ENCODE measurements at places on chromosomes 4 and X.

DNA sequence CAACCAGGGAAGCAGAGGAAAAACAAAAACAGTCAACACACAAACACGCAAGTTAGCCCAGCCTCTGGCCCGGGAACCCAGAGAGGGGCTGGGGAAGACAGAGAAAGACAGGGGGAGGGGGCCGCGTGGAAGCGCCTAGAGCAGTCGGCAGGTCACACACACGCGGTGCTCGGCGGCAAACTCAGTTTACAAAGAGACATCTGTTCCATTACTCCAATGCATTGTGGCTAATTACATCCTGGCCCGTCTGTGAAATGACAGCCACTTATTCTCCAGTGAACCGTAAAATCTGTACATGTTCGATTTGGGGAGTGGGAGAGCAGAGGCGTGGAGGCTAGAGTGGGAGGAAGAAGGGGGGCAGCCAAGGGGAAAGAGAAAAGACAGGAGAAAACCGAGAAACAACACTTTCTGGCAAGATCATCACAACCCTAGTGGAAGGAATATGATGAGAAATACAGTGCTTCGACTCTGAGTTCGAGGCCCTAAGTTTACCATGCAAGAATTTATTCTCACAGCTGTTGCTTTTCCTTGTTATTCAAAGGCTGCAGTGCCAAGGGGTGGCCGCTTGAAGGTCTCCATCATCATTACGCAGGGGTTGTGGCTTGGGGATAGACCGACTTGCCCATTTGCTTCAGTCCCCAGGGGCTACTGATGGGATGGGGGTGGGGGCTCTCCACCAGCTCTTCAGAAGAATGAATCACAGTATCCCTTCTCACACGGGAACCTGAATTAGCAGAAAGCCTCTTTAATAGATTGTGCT is 167.7 kb downstream of the MGST2 start:
- DNase-seq, result peak; percentile 71

GRCh38 chr4:118277243-118277642 is 75.6 kb downstream of the PRSS12 start:
- DNase-seq, result no peak

DNA sequence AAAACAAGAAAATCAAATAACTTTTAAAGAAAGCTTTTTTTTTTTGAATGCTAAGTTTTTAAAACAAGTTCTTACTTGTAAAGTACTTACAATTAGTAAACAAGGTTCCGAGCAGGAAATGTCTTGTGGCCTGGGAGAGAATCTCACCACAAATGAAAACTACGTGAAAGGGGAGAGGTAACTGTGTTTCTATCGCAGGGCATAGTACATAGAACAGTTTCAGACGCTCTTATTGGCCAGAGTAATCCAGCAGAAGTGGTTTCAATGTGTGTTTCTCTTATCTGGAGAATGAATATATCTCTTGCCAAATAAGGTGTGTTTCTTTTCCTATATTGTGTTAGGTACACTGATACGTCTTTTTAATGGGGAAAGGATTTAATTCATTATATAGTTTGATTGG is at the start of gene PLAC8:
Gene PLAC8 (minus strand): TSS at position 154 of the 400 bp plus-strand sequence. CDS start 6,808 bp downstream, outside the sequence.
- DNase-seq, result no peak

DNA sequence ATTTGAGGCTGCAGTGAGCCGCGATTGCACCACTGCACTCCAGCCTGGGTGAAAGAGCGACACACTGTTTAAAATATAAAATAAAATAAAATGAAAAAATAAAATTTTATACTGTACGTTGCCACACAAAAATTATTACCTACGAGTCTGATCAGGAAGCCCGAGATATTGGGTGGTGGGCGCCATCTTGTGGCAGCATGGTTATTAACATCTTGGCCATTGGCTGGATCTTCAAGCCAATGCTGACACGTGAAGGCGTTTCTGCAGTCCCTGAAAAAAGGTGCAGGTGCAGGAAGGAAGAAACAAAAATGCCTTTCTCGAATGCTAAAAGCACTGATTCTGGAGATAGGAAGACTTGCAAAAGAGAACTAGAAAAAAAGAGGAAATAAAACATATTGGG is 4.9 kb upstream of the TLR8 start:
- DNase-seq, result peak; percentile 65

GRCh38 chr4:115973768-115974167 is 860.3 kb upstream of the NDST4 start:
- DNase-seq, result no peak

GRCh38 chrX:154531626-154532025 is 15.0 kb downstream of the G6PD start:
- no peak for DNase-seq

- no peak for DNase-seq
These were observed 311.7 kb upstream of the HTR2C start for GRCh38 chrX:114272096-114272686.

- DNase-seq, result no peak
These were observed 100.6 kb downstream of the MID1 start for GRCh38 chrX:10519761-10520160.

DNA sequence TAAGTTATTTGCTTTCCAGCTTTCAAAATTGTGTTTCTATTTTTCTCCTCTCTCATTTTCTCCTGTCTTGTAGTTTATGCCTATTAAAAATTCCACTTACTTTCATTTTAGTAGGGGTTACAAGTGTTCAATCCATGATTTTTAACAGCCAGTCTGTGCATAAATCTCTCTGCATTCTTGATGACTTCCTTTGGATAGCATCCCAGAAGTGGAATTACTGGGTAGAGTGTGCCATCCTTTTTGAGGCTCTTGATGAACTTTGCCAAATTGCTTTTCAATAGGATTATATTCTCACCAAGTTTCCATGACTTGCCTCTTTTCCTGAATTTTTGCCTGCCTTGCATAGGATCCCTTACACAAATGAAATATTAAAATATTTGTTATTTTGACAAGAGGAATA is 58.5 kb downstream of the DIPK2B start:
- peak; percentile 19 for DNase-seq

GRCh38 chr4:126341927-126342326 is 1027.2 kb downstream of the FAT4 start:
- no peak for DNase-seq

DNA sequence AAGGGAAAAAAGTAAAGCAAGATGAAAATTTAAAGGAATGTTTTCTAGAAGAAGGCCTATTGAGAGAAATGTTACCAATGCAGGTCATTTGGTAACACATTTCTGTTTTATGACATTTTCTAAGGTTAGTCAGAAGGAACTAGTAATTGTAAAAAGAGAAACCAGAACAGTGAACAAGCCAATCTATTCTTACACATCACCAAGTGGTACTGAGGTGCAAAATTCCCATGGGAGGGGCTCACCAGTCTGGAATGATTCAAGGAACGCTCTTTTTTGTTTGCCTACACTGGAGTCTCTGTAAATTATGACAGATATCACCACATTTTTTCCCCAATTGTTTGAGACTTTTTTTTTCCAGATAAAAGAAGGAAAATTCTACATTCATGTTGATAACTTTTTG is 404.7 kb upstream of the CNKSR2 start:
- DNase-seq, result no peak

GRCh38 chr4:68463796-68464195 is 16.5 kb downstream of the TMPRSS11E start:
- no peak for DNase-seq

DNA sequence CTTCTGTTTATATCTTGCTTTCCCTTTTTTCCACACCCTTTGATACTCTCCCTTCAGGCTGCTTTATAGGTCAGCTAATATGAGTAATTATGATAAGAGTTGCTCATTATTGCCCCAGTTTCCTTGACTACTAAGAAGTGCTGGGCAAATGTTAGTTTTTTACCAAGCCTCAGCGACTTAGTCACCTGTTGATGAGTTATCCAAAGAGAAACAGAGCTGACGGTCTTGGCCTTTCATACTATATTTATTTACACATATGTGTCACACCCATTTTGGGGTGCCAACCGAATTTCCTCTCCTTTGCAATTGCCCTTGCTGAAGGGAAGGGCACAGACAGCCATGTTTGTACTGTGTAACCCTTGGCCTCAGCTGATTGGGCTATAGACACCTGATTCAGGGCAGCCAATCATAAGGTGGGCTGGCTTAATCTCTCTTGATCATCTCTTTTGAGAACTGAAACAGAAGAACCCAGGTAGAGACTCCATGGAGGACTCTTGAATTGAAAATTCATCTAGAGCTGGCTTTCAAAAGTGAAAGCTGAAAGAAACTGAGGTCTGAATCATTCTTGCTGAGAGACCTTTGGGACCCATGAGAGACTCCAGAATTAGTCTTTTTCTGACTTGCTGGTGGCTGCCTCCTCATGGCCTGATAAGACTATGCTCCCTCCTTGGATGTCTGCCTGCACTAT is 111.7 kb upstream of the RPS6KA3 start:
- no peak for DNase-seq

DNA sequence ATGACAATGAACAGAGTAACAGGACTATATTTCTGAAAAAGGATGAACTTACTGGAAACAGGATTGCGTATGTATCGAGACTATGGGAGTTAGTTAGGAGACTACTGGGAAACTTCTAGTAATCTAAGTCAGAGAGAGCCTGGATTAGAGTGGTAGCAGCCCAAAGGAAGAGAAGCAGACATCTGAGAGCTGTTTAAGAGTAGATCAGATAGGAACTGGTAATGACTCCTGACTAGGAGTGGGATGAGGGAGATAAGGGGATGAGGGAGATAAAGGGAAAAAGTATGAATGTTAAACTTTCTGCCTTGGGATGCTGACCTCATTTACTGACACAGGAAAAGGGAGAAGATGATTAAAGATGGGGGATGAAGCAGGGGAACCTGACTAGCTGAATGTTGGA is 116.2 kb downstream of the PDE5A start:
- DNase-seq, result no peak

- no peak for DNase-seq
These were observed 76.9 kb upstream of the FAM9B start for GRCh38 chrX:9110808-9111207.

DNA sequence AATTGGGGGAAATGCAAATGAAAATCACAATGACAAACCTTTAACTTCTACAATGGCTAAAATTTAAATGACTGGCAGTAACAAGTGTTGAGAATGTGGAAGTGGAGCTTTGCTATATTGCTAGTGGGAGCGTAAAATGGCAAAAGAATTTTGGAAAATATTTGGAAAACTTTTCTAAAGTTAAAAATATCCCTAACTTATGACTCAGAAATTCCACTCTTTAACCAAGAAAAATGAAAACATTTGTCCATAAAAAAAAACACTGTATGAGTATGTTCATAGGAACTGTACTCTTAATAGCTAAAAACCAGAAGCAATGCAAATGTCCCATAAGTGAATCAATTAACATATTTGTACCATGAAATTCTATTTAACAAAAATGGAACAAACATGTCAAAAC is 3.6 kb downstream of the TBCK start:
- no peak for DNase-seq

DNA sequence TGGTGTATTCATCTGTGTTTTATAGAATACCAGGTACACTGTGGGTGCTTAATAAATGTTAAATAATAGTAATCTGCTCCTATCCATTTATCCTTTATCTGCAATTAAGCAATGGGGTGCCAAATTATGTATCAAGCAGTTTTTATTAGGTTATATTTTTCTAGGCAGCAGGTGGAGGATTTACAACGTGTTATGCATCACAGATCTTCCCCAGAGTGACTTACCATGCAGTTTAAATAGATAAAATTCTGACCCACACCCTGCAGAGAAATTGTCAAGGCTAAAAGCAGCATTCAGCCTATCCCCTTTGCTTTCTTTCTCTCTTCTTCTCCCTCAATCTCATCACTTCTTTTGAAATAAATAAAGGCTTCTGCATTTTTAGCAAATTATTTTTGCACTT is 306.4 kb downstream of the CXXC4 start:
- DNase-seq, result no peak

DNA sequence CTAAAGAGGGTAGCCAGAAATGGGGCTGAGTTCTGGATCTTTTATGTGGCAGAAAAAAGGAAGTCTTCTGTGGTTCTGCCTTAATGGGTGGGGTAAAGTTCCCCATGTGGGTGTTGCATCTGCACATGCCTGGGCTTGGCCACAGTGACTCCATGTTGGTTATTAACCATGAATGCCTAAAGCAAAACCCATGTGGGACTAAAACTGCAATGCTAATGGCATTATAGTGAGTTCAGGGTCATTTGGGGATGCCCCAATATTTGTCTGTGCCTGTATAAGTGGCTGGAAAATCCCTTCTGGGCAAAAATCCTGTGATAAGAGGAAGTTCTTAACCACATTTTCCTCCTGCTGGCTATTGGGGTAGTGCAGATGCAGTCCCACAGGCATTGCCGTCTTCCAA is 857.4 kb downstream of the FAT4 start:
- DNase-seq, result no peak

DNA sequence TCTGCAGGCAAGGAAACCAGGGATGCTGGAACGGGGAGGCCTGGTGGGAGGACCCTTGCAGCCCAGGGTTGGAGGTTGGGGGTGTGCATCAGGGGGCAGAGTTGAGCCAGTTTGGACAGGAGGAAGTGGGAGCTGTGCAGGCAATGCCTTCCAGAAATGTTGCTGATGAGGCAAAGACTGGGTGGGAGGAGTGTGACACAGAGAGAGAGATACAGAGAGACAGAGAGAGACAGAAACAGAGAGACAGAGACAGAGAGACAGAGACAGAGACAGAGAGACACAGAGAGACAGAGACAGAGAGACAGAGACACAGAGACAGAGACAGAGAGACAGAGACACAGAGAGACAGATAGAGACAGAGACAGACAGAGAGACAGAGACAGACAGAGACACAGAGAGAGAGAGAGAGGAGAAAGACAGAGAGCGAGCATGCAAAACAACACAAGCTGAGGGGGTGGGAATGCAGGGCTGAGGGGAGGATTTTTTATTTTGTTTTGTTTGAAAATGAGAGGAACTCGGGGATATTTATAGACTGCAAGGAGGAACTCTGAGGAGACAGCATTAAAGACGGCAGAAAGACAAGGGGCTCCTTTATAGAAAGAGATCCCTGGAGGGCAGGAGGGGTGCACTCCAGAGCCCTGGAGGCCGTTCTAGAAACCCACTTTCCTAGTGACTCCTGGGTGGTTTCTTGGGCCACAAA is 1.9 kb upstream of the HAUS3 start:
- peak; percentile 27 for DNase-seq

DNA sequence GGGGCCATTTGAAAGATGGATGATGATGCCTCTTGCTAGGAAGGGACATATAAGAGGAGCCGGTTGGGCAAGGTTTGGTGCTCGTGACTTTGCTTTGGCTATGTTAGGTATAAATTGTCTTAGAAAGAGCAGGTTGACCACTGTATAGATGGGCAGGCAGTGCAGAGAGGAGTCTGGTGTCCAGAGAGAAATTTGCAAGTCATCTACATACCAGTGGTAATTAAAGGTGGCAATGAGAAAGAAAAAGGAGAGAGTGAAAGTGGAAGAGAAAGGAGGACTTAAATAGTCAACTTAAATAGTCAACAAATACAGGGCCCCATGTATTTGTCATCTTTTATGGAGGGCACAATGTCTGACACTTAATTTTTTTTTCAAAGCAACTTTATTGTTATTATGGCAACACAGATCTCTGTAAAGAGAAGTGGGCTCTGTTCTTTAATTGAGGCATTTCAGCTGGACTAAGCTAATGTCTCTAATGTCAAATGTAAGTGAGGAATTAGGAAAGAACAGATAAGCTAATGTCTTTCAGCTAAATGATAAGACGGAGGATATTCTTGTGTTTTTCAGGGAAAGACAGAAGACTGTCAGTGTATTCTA is 75.4 kb upstream of the ANXA3 start:
- DNase-seq, result no peak

- peak; percentile 52 for DNase-seq
These were observed 1.1 kb downstream of the BMPR1B start for GRCh38 chr4:94758700-94759399.

- no peak for DNase-seq
These were observed 23.8 kb downstream of the CENPC start for GRCh38 chr4:67521506-67521905.

GRCh38 chr4:117596917-117597480 is 437.3 kb upstream of the NDST3 start:
- DNase-seq, result no peak

GRCh38 chr4:164192844-164193243 is 561.1 kb upstream of the SMIM31 start:
- DNase-seq, result no peak

Measured in D341Med (cell line).